ENCODE measurements at places on chromosomes 4 and X. TPM values are rescaled to one million over a fixed set of nuclear protein-coding genes. Genes with fewer than 3 reads are reported as not detected.

Gene GLOD5
- total RNA-seq = 2.6 TPM

Gene SLC26A1
- 0.20 TPM for total RNA-seq

Gene COX7B2
- total RNA-seq = not detected

Gene AFM
- total RNA-seq = not detected

DNA sequence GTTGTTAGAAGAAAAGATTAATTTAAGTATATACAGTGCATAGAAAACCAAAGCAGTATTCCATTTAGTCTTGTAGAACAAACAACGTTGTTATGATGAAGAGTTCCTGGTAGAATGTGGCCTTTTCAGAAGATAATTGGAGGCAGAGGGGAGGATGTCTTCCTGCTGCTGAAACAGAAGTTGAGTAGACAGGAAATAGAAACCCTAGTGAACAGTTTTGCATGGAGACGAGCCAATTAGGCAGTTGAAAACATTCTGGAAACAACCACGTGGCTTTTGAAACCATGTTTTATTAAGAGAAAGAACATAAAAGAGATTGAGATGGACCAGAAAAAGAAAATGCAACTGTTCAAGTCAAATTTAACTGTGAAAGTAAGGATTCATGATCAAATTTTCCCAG lies 325.2 kb downstream of the CAMK2D start:
- no peak overlapping the region for H3K4me3 ChIP-seq
- H3K27me3 ChIP-seq = no peaks in the 10 kb centered on the region
- peak overlapping the region; percentile 20 for H3K27ac ChIP-seq

GRCh38 chrX:71103110-71103983 lies 3.2 kb downstream of the CXorf65 start:
- no peak for DNase-seq
- H3K27me3 ChIP-seq = no peaks in the 10 kb centered on the region
- no peaks in the 10 kb centered on the region for H3K4me1 ChIP-seq
- peak overlapping the region; percentile 42 for H3K27ac ChIP-seq
- no peaks in the 10 kb centered on the region for H3K36me3 ChIP-seq
- no peak overlapping the region for H3K4me3 ChIP-seq

- no peaks in the 10 kb centered on the region for H3K36me3 ChIP-seq
- no peak overlapping the region for H3K27ac ChIP-seq
- DNase-seq = no peak
- H3K4me3 ChIP-seq = no peak overlapping the region
- no peaks in the 10 kb centered on the region for H3K27me3 ChIP-seq
Observed at GRCh38 chrX:13153796-13154195, 109.4 kb upstream of the FAM9C start.

GRCh38 chr4:136246876-136247275 lies 1285.4 kb downstream of the PCDH18 start:
- no peaks in the 10 kb centered on the region for H3K27me3 ChIP-seq
- H3K4me3 ChIP-seq = no peak overlapping the region
- DNase-seq = no peak

DNA sequence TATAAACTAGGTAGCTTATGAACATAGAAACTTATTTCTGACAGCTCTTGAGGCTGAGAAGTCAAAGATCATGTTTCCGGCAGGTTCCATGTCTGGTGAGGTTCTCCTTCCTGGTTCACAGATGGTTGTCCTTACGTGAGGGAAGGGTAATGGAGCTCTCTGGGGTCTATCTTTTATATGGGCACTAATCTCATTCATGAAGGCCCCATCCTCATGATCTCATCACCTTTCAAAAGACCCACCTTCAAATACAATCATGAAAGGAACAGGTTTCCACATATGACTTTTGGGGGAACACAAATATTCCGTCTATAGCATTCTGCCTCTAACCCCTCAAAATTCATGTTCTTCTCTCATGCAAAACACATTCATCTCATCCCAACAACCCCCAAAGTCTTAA lies 264.7 kb downstream of the PTTG2 start:
- H3K27ac ChIP-seq = no peak overlapping the region
- H3K4me1 ChIP-seq = peaks cover 10% of the 10 kb centered on the region
- no peak for DNase-seq

DNA sequence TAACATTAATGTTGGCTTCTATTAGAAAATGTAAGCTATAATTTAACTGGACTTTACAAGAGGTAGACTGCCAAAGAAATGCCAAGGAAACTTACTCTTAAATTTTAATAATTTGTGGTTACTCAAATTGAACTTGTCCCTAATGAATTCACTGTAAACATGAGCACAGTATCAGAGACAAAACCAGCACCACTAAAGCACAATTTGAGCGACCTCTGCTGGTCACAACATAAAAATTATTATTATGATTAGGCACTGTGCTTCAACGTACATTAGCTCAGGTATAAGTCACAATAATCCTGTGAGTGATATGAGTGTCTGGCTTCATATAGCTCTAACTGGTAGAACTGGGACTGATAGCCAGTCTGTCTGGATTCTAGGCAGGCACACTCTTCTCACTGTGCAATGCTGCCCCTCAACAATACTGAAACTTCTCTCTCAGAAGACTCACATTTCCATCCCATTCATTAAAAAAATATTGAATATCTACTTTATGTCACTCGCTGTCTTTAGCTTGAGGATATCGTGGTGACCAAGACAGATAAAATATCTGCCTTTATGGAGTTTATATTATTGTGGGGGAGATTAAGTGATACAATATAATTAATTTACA lies 8.0 kb downstream of the NUDT6 start:
- H3K4me1 ChIP-seq = no peaks in the 10 kb centered on the region
- peaks cover 6% of the 10 kb centered on the region for H3K36me3 ChIP-seq
- no peak overlapping the region for H3K4me3 ChIP-seq
- H3K27me3 ChIP-seq = no peaks in the 10 kb centered on the region
- H3K27ac ChIP-seq = no peak overlapping the region

- DNase-seq = no peak
- H3K27ac ChIP-seq = no peak overlapping the region
- no peak overlapping the region for H3K4me3 ChIP-seq
- H3K4me1 ChIP-seq = no peaks in the 10 kb centered on the region
- no peaks in the 10 kb centered on the region for H3K36me3 ChIP-seq
Observed at GRCh38 chrX:130770615-130771014, 132.4 kb downstream of the ENOX2 start.

DNA sequence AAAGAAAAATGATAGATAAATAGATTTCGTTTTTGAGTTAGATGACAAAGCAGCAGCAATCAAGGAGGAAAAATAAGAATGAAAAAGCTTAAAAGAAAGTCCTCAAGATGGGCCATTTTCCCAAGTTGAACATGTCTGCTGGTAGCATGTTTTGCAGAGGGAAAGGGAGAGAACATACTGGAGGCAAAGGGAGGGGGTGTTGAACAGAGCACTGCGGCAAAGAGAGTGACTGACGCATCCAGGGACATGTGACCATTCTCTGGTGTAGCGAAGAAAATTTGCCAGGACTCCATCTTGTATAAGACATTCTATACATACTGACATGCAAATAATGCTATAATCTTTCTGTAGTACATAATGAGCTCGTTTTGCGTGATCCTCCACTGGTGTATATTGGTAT lies 1.2 kb downstream of the LINC00632 start:
- no peaks in the 10 kb centered on the region for H3K4me1 ChIP-seq
- H3K27ac ChIP-seq = no peak overlapping the region
- no peaks in the 10 kb centered on the region for H3K27me3 ChIP-seq
- no peaks in the 10 kb centered on the region for H3K36me3 ChIP-seq

DNA sequence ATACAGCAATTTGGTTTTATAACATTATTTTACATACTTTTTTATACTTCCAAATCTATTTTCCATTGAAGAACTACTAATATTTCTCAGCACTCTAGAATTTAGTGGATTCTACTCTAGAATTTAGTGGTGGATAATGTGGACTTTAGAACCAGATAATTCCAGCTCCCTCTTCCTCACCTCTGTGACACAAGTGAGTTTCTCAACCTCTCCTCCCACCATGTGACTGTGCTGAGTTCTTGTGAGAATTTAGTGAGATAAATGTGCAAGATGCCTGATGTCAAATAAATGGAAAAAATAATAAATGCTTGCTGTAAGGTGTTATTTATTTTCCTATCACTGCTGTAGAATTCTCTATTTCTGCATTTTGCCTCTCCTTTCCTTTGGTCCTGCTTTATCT lies 107.3 kb downstream of the CPEB2 start:
- H3K36me3 ChIP-seq = no peaks in the 10 kb centered on the region
- H3K4me3 ChIP-seq = no peak overlapping the region
- H3K27me3 ChIP-seq = no peaks in the 10 kb centered on the region
- H3K4me1 ChIP-seq = no peaks in the 10 kb centered on the region
- DNase-seq = no peak

- no peak overlapping the region for H3K4me3 ChIP-seq
- no peak overlapping the region for H3K27ac ChIP-seq
- no peaks in the 10 kb centered on the region for H3K27me3 ChIP-seq
- no peaks in the 10 kb centered on the region for H3K4me1 ChIP-seq
- H3K36me3 ChIP-seq = peaks cover 19% of the 10 kb centered on the region
Observed at GRCh38 chr4:183300070-183300469, 20.0 kb downstream of the CLDN22 start.

GRCh38 chrX:95145848-95146490 lies 1472.0 kb downstream of the FAM133A start:
- H3K4me3 ChIP-seq = no peak overlapping the region
- no peaks in the 10 kb centered on the region for H3K4me1 ChIP-seq
- no peaks in the 10 kb centered on the region for H3K36me3 ChIP-seq
- DNase-seq = no peak
- no peaks in the 10 kb centered on the region for H3K27me3 ChIP-seq
- no peak overlapping the region for H3K27ac ChIP-seq

DNA sequence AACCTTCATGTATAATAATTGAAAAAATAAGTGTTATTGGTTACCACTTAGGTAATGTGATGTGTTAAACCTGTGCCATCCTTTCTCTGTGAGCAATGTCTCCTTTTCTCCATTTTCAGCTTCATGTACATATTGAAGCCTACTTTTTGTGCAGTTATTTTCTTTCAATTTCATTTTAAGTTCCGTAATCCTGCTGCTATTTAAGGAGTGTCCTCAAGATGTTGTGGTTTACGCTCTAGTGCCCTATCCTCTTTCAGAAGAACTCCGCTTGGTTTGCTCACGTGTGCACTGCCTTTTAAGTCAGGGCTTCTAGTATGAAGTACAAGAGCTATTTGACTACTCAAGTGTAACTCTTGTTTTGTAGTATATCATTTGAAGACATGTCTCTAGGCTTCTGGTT lies 2253.2 kb upstream of the TENM3 start:
- no peak for DNase-seq
- H3K4me3 ChIP-seq = no peak overlapping the region
- H3K27me3 ChIP-seq = no peaks in the 10 kb centered on the region
- no peaks in the 10 kb centered on the region for H3K4me1 ChIP-seq
- no peaks in the 10 kb centered on the region for H3K36me3 ChIP-seq

- H3K27me3 ChIP-seq = no peaks in the 10 kb centered on the region
- H3K36me3 ChIP-seq = peaks cover 13% of the 10 kb centered on the region
- H3K4me1 ChIP-seq = no peaks in the 10 kb centered on the region
- DNase-seq = no peak
Observed at GRCh38 chr4:105946771-105947170, 51.5 kb downstream of the NPNT start.

DNA sequence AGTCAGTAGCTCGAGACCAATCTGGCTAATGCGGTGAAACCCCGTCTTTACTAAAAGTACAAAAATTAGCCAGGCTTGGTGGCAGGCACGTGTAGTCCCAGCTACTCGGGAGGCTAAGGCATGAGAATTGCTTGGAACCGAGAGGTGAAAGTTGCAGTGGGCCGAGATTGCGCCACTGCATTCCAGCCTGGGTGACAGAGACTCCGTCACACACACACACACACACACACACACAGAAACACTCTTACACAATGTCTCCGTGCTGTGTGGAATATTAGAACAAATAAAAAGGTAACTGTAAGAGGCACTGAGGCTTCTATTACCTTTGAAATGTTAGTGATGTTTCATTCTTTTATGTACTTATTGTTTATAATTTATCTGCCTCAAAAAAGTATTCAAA lies 326.6 kb downstream of the GPAT3 start:
- no peaks in the 10 kb centered on the region for H3K27me3 ChIP-seq
- no peak overlapping the region for H3K4me3 ChIP-seq
- no peak overlapping the region for H3K27ac ChIP-seq
- no peaks in the 10 kb centered on the region for H3K4me1 ChIP-seq
- peak; percentile 79 for DNase-seq

GRCh38 chrX:44674906-44675305 lies 132.2 kb upstream of the FUNDC1 start:
- no peaks in the 10 kb centered on the region for H3K4me1 ChIP-seq
- H3K27ac ChIP-seq = no peak overlapping the region
- no peaks in the 10 kb centered on the region for H3K27me3 ChIP-seq
- no peak overlapping the region for H3K4me3 ChIP-seq
- DNase-seq = no peak

DNA sequence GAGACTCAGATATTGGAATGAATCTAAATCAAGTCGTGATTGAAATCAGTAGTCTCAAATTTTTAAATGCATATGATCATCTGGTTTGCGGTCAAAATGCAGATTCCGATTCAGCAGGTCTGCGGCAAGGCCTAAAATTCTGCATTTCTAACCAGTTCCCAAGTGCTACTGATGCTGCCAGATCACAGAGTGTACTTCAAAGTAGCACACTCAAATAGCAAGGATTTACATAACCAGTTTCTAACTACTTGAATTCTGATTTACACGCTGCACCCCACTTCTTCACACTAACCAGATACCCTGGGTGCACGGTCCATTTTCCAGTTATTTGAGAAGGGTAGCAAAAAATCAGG lies 752 bp downstream of the MBTPS2 start:
- H3K27me3 ChIP-seq = no peaks in the 10 kb centered on the region
- peak overlapping the region; percentile 62 for H3K4me3 ChIP-seq
- H3K27ac ChIP-seq = peak overlapping the region; percentile 88
- no peak for DNase-seq
- no peaks in the 10 kb centered on the region for H3K4me1 ChIP-seq

DNA sequence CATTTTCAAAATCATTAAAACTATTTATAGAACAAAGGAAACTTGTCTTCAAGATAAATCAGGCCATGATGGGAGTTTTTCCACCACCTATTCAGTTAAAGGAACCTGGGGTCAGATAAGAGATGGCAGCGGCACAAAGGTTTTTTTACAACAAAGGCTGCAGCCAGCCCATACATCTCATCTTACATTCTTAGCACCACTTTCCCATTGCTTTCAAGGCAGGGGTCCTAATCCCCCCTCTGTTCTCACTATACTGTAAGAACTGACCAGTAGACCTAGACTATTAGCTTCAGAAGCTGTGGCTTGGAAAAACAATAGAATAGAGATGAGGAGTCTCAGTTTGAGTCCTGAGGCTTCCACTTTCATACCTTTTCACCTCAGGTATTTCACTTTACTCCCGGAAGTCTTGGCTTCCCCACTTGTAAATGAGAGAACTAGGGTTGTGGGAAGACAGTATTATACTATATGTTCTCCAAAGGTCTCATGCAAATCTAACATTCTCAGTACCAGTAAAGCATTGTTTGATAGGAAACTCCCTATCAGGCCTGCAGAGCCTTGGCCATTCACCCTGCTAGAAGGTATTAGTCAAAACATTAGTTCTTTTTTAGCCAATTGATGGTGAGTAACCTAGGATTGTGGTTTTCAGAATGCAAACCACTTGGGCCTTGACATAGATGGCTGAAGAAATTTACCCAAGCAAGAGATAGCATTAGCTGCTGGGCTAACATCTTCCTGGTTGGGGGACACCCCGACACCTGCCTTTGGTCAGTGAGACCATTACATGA lies 182.9 kb upstream of the PBDC1 start:
- no peak for DNase-seq
- no peak overlapping the region for H3K27ac ChIP-seq
- H3K27me3 ChIP-seq = no peaks in the 10 kb centered on the region
- no peak overlapping the region for H3K4me3 ChIP-seq

Data from upper lobe of right lung (tissue), 1 donor.